ENCODE measurements at places on chromosomes 2 and 18.
A peak's percentile ranks its signal among the peaks of the same experiment; 100 is the strongest.

DNA sequence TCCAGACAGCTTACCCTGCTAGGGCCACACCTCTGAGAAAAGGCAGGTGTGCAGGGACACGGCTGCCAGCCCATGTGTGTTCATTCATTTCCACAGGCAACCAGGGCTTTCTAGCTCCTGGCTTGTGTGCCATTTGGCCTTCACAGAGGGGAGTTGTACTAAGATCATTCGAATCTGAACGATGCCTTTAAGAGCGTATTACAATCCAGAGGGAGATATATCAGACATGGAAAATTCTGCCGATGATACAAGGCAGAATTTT lies 64.2 kb upstream of the OTOF start:
- DNase-seq, result no peak

DNA sequence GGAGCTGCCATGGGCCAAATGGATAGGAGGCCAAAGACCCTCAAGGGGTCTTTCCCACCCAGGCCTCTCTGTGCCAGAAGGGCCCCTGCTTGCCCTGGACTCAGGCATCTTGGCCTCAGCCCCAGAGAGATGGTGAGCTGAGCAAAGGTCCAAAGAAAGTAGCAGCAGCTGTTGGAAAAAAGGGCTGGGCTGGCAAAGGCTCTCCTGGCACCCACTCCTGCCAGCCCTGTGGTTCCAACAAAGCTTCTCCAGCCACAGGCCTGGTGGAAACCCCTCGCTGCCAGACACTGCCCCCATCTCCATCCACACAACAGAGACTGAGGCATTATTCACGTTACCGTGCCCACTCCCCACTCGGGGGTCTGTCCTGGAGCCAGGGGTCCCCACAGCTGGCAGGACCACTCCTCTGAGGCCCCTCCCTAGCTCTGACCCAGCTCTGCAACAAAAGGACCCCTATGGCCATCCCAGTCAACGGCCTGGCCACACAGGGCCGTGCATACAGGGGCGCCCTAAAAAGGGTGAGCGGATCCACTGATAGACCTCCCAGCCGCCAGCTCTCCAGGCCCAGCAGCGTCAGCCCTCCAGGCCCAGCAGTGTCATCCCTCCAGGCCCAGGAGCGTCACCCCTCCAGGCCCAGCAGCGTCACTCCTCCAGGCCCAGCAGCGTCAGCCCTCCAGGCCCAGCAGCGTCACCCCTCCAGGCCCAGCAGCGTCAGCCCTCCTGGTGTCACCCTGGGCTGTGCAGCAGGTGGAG lies 10.1 kb downstream of the BIN1 start:
- no peak for DNase-seq

- DNase-seq, result no peak
These were observed 26.5 kb upstream of the FAM117B start for GRCh38 chr2:202608142-202608852.

GRCh38 chr2:1341404-1342120 lies 71.7 kb upstream of the TPO start:
- DNase-seq, result no peak

- no peak for DNase-seq
These were observed 187.4 kb downstream of the BCL2 start for GRCh38 chr18:63131959-63132818.

DNA sequence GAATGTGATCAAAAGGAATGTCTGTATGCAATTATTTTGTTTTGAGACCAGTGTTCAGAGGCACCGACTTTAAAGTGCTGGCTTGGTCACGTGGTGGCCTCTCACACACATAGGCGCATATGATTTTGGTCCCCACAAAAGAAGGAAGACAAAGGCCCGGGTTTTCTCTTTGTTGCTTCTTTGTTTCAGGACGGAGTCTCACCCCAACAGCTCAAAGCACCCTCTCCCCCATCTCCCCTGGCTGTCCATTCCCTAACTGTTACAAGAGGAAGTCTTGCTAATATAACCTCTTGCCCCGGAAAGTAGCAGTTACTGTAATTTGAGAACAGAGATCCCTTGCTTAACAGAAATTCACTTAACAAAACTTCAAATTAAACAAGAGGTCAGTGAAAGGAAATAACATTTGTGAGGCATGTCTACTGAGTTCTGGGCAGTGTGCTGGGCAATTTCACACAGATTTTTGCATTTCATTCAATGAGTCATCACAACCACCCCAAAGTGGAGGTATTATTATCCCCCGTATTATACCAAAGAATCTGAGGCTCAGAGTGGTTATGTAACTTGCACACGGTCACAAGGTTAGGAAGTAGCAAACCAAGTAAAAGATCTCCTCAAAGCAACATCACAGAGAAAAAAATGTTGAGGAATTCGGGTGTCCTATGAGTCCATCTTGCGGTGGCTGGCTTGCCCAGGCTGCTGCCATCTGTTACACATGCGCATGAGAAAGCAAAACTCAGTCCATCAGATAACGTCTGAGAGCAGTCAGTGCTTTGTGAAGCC lies 75.8 kb downstream of the SDC1 start:
- no peak for DNase-seq

GRCh38 chr2:183389546-183390080 lies 265.4 kb downstream of the NUP35 start:
- no peak for DNase-seq

DNA sequence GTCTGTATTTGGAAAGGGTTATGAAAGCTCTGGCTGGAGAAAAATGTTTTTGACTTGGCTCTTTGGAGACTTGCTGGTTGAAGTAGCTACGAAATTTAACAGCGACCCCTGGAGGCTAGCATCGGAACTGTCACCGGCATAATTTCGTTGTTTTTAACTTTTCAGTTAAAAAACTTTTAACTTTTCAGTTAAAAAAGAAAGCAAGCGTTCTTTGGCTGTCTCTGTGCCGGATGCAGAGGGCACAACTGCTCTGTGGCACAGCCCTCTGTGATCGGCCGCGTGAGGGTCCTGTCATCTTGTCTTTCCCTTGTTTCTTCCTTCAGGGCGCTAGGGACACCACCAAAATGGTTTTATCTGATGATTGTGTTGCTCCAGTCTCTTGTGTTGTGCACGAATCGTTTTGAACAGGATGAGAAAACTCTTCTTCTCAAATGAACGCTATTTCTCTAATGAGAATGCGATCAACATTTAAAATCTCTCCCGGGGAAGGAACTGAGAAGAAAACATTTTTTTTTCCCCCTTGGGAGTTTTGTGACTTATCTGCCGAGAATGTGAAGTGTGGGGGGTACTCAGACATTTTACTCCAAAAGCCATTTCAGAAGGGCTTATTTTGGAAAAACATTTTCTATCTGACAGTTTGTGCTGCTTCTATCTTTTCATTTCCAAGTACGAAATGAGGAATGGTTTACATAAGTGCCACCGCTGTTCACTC lies 57.1 kb downstream of the ADCYAP1 start:
- DNase-seq, result peak; percentile 23

DNA sequence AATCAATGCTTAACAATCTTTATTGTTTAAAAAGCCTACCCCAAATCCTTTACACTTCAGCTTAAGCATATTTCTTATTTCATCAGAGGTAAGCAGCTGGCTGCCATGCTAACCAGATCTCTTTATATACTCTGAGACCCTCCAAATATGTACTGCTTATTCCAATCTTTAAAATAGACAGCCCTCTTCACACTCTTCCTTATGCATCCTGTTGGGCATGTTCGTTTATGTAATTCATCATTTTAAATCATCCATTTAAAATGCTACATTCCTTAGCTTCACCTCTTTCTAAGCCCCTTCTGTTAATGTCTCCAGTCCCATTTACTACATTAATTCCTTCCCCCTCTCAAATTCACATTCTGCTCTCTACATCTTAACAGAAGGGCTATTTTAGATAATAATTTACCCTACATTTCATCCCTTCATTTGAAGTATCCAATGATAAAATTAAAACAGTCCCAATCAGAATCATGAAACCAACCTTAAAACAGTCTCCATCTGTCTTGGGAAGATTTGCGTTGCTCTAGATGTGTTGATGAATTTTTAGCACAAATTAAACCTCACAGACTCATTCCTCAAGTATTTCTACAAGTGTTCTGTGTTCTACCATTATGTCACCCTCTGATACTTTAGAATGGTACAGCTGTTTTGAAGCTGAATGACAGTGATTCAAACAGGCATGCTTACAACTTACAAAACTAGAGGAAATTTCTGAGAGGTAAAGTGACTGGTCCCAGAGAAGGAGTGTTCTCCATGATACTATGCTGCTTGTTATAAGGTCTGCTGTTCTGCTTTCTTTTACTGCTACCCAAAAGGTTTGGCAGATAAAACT lies 59.1 kb downstream of the ZNF385B start:
- no peak for DNase-seq

- no peak for DNase-seq
These were observed 8.4 kb downstream of the COX5B start for GRCh38 chr2:97654309-97654708.

GRCh38 chr18:48819781-48820482 lies 130.8 kb downstream of the SMAD7 start:
- no peak for DNase-seq

DNA sequence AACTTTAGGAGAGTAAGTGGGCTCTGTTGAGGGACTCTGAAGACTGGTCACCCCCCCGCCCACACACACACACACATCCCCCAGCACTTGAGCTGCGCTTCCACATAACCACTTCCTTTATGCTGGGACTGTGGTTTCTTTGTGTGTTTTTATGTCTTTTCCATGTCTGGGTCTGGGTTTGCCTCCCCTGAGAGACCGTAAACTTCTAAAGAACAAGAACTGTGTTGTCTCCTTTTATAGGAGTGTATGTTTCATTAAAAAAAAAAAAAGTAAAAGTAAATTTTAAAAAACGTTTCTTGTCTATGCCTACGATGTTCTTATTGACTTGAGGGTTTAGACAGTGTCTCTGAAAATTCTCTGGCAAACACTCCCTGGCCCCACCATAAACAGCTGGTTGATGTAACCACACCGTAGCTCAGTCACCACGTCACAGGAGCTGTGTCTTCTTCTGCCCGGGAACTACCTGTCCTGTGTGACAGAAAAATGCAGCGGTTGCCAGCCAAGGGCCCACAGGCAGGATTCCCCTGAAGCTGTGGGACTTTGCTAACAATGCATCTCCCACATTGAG lies 68.0 kb downstream of the KLHL29 start:
- DNase-seq, result no peak

GRCh38 chr2:203824057-203824456 lies 43.5 kb upstream of the CTLA4 start:
- DNase-seq, result no peak

DNA sequence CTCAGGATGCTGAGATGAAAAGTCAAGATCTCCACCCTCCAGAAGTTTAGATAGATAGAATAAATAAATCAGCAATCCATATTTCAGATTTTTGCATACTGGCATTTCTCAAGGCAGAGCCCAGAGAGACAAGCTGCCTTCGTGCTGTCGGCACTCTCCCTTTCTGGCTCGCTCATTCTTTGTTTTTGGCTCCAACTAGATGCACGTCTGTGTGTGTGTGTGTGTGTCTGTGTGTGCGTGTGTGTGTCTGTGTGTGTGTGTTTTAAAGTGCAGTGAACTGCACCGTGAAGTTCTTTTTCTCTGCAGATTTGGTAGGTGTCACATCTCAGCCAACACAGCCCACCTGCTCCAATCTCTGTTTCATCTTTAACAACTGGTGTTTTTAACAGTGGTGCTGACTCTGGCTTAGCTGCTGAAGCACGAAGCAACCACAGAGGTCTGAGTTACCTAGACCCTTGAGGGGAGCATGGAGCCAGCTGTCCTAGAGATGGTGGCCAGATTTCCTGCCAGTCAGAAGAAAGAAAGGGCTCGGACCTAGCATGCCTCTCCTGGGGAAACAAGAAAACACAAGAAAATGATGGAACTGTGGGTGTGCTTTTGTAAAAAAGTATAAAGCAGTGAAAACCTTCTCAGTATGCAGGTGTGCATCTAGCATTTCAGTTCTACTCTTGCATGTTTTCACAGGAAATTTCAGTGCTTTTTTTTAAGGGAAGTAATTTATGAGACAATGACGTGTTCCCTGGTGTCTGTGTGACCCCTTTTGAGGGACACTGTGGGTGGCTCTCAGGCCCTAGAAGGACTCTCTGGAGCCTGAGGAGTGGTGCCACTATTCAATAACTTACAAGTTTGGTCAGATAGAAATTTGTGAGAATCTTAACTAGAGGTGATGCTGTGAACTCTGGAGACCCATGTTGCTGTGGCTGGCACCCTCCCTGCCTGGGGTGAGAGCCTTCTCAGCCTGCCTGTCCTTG lies 364.3 kb downstream of the RNF144A start:
- DNase-seq, result no peak

- no peak for DNase-seq
These were observed 14.4 kb upstream of the MYO3B start for GRCh38 chr2:170163411-170164065.

GRCh38 chr18:3392467-3392855 lies 57.5 kb upstream of the TGIF1 start:
- DNase-seq, result no peak

GRCh38 chr2:19409046-19409445 lies 50.6 kb upstream of the OSR1 start:
- no peak for DNase-seq

DNA sequence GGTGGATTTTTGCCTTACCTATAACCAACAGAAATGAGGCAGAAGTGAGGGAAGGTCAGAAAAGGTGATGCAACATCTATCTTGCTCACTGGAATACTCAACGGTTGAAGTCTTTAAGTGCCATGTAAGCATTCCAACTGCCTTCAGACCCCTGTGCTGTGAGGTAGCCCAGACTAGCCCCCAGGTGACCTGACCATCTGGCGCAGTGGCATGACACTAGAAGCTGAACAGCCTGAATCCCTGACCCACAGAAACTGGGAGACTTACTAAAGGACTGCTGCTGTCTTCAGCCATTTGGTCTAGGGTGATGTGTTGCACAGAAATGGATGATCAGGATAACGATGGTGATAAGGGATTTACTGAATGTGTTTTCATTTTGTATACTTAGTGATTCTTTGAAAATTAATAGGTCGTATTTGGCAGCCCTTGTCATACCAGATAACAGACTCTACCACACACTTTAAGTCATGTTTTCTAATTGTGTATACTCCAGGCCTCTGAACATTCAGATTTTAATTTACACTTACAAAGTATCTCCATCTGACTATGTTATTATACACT lies 161.5 kb downstream of the STK39 start:
- DNase-seq, result no peak

DNA sequence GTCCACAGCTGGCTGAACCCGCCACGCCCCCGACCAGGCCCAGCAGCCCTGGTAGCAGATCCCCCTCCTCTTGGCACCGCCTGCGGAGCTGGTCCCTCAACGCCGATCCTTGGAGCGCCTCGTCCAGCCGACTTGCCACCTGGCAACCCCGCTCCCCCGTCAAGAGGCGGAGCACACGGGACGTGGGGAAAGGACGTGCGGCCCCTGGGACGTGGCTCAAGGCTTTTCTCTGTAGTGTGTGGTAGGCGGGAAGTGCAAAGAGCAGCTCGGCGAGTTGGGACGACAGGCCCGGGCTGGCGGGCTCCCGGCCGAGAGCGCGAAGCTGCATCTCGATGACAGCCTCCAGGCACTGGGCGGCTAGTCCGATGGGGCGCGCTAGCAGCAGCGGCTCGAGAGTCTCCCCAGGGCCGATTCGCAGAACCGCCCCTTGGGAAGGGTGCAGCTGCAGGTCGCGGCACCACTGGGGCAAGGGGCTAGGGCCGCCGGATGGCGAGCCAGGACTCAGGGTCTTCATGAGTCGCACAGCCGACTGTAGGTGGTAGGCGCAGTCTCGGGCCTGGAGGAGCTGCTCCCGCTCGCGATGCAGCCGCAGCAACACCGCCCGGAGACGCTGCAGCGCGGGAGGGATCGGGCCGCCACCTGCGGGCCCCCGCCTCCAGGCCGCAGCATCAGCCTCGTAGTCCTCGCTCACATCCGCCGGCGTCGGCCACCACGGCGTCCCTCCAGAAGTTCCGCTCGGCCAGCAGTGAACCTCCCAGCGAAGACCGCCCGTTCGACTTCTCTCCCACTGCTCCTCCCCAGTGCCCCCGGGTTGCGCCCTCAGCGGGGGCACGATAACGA lies 617 bp downstream of the CCDC142 start:
- DNase-seq, result no peak

Measured in stimulated activated CD8-positive, alpha-beta memory T cell treated with anti-CD3 and anti-CD28 coated beads, Interleukin-7, amount 100 ng/mL, for 1 hour (primary cell).